H4 (cell line): ENCODE measurements at places on chromosomes 3 and 15. TPM values are rescaled to one million over a fixed set of nuclear protein-coding genes. Genes with fewer than 3 reads are reported as not detected.

GRCh38 chr3:55442861-55443260 is 44.2 kb downstream of the WNT5A start:
- no peak for DNase-seq

DNA sequence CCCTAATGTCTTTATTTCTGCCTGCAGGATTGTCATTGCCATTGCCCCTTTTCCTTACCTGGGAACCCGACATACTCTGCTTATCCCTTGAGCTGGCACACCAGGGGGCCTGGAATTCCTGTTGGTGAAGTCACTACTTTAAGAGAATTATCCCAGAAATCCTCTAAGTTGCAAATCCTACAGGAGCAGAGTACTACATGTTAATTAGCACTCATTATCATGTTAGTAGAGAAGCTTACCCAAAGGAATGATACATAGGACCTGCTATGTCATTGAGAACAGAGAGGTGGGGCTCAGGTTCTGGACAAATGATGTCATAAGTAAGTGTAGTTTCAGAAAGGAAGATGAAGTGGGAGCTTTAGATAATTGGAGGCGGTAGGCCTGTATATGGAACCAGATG is 27.4 kb downstream of the SCG5 start:
- DNase-seq = no peak

DNA sequence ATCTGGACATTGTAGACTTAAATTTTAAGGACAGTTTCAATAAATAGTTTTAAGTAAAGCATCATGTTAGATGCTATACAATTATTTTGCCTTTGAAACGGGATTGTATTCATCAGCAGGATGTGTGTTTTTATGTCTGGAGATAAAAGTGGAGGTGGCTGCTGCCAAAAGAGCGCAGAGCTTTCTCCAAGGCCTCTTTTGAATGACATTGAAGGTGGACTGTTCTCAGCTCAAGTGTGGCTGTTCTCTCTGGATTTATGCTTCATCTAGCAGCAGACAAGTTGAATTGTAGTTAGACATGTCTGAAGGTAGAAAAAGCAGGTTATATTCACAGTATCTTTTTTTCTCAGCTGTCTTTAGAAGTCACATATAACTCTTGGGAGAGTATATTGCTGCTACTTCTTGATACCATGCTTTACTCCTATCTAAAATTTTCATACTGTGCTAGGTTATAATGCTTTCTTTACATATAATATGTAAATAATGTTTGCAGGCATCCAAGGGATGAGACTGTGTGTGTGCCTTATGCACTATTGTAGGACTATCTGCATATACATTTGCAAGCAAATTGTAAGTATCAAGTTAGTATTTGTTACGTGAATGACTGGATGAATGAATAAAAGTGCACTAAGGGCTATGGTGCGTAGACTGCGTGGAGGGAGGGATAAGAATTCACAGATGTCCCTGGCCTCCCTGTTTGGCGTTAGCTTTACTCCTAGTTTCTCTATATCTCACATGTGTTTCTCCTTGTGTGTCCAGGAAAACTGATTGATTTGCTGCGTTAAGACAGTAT is 340.1 kb downstream of the NAALADL2 start:
- DNase-seq = no peak

Gene FBXW12
- total RNA-seq = 0.08 TPM in 1 of 2 replicates, not detected in the other

Gene BTD
- total RNA-seq = 20.1 and 23.8 TPM in 2 replicates

DNA sequence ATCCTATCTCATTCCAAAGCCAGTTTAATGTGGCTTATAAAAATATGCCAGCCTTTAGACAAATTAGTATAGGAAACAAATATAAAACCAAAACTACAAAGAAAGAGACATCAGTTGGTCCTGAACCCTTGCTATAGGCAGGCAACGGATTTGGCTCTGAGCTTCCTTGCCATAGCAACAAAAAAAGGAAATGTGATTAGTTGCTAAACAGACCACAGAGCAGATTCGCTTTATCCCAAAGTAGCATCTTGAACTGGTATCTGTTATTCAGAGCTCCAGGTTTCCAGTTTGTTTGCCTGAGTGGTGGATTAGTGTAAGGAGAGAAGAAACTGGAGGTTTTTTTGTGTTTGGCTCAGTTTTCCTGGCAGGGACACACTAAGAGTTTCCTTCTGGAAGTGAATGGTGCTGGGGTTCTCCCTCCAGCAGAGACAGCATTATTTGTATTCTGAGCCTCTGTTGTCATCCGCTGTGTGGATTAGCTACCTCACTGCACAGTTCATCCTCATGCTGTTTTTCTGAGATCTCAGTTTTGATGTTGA is 44.1 kb downstream of the CHST2 start:
- DNase-seq = no peak

- DNase-seq = no peak
These were observed 53.1 kb downstream of the FAM81A start for GRCh38 chr15:59491062-59491461.

GRCh38 chr3:39809995-39810595 is 686 bp downstream of the MYRIP start:
- DNase-seq = no peak

DNA sequence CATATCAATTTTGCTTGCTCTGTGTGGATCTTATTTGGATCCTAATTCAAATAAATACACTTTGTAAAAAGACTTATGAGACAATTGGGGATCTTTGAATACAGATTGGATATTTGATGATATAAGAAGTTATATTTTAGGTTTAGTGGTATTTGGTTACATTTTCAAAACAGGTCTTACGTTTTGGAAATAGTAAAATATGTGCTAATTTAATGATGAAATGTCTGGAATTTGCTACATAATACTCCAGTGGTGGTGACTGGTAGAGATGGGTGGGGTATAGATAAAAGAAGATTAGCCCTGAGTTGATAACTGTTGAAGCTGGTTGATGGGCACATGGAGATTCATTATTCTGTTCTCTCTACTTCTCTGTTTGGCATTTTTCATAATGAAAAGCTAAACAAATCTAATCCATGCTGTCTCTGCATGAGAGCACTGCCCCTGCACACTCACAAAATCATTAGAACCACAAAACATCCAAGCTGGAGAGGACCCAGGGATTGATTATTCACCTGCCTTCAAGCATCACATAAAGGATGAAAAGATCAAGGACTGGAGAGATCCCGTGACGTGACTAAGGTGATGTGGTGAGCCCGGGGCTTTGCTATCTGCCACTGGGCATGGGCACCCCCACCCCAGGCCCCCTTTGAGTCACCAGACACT is 58.9 kb downstream of the TLE3 start:
- no peak for DNase-seq

GRCh38 chr15:71080705-71081104 is 34.6 kb upstream of the THSD4 start:
- DNase-seq = peak; percentile 29

GRCh38 chr15:78077871-78078210 is 330 bp upstream of the TBC1D2B start:
- no peak for DNase-seq

DNA sequence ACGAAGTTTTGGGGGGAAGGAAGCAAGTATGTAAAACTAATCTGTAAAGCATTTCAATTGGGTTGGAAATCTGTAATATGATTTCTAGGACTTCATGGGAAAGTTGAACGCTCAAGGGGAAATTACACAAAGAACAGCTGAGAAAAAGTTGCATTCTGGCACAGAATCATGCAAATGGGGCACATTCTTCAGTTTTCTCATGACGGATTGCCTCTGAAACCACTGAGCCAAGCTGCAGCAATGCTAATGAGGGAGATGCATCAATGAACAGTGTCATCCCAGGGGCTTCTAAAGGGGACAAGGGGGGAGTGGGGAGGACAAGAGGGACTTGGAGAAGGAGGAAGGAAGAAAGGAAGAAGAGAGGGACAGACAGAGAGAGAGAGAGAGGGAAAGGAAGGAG is 291.4 kb upstream of the ATP11B start:
- DNase-seq = no peak

Gene SEMA3F
- total RNA-seq = 0.33 and 3.8 TPM in 2 replicates

- no peak for DNase-seq
These were observed 35.0 kb downstream of the ACAA1 start for GRCh38 chr3:38101811-38102443.
